GM19239 (cell line): ENCODE measurements at places on chromosomes 5 and 9.

DNA sequence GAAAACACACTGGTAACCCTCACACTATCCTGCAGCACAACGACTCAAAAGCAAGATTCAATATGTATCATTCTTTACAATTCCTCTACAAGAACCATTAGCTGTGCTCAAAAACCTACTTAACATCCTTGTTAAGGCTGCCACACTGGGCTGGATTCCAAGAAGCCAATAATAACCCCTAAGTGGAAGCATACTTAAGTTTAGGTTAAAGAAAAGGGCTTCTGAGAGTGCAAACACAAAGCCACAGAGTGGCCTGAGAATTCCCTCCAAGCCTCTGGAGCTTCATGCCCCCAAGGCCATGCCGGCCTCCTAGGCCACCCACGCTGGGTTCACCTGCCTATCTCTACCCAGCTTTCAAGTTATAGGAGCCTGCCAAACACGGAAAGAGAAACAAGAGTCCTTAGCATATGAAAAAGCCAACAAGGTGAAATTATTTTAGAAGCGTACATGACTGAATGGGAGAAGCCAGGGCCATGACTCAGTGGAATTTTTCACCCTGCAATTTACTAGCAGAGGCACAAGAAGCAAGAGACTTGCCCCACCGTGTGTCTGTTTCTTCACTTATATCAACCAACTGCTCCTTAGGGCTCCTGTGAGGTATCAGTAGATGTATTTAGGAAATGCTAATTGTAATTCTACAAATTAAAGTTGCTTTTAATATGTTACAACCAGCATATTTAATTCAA is 293.0 kb downstream of the SPOCK1 start:
- no peak for DNase-seq

DNA sequence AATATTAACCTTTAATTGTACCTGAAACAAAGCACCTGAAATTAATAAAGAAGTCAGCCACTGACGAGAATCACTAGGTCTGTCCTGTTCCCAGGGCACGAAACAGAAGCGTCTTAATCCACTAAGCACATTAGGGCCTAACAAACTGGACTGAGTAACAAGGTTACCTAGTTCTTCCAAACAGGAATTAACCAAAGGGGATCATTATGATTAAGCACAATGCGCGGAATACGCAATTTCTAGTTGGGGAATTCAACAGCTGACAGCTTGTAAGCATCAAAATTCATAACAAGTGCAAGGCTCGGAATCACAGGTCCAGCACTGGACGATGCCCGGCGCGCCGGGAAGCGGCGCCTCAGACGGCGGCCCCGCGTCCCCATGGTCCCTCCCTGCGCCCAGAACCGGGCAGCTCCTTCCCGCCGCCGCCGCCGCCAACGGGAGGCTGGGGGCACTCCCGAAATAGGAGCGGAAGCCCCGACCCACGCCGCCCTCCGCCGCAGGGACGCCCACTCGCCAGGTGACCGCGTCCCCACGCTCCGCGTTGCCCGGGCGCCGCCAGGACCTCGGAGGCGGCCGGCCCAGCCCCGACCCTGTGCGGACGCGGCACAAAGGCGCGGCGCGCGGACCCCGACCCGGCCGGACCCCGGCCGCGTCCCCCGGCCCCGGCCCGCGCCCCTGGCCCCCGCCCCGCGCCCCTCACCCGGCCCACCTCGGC is 898 bp downstream of the CAMSAP1 start:
- DNase-seq: no peak

- DNase-seq: no peak
Observed at GRCh38 chr5:7391215-7391614, 4.7 kb upstream of the ADCY2 start.

GRCh38 chr9:116644091-116644688 is 42.9 kb upstream of the TRIM32 start:
- DNase-seq: no peak

DNA sequence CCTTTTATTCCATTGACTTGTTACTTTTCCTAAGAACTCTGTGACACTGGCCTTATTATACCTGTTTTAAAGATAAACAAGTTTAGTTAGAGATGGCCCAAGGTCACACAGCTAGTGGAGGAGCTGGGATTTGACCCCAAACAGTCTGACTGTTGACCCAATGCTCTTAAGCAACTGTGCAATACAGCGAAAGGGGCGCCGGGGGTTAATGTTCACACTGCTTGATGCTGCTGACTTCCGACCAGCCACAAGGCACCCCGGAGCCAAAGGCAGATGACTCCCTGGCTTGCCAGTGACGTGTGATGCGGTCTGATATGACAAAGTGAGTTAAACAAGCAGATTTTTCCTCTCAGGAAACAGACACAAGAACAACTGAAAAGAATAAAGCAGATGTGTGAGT is 23.9 kb downstream of the PIK3R1 start:
- DNase-seq: peak; percentile 31

DNA sequence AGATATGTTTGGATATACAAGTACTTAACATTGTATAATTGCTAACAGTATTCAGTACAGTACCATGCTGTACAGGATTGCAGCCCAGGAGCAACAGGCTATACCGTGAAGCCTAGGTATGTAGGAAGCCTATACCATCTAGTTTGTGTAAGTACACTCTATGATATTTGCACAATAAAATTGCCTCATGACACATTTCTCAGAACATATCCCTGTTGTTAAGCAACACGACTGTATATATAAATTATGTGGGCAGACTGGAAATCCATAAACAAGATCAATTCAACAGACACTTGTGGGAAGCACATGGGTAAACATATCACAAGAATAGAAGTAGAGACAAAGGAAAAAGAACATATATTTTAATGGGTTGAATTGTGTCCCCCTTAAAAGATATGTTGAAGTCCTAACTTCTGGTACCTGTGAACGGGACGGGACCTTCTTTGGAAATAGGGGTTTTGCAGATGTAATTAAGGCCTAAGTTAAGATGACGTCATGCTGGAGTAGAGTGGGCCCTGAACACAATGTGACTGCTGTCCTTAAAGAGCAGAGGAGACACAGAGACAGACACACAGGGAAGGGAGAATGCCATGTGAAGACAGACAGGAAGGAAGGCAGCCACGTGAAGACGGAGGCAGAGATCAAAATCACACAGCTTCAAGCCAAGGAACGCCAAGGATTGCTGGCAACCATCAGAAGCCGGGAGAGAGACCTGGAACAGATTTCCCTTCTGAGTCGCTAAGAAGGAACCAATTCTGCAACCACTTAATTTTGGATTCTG is 76.3 kb downstream of the SCAI start:
- DNase-seq: no peak

- no peak for DNase-seq
Observed at GRCh38 chr9:115117999-115118878, at the start of gene TNC. Gene TNC (minus strand): TSS chr9:115118157. CDS start chr9:115091018, 27,139 bp downstream.

DNA sequence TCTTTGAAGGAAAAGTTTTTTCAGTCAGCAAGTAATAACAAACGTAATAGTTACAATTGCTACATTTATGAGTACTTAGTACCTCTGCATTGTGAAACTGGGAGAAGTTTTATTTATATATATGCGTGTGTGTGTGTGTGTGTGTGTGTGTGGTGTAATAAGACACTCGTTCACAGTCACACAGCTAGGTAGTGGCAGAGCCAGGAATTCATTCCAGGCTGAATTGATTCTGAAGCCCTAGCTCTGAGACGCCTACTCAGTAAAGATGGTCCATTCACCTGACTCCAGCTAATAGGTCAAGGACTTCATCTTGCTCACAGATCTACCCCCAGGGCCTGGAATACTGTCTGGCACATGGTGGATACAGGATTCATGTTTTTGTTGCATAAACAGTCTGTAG is 13.6 kb upstream of the CAST start:
- DNase-seq: no peak

DNA sequence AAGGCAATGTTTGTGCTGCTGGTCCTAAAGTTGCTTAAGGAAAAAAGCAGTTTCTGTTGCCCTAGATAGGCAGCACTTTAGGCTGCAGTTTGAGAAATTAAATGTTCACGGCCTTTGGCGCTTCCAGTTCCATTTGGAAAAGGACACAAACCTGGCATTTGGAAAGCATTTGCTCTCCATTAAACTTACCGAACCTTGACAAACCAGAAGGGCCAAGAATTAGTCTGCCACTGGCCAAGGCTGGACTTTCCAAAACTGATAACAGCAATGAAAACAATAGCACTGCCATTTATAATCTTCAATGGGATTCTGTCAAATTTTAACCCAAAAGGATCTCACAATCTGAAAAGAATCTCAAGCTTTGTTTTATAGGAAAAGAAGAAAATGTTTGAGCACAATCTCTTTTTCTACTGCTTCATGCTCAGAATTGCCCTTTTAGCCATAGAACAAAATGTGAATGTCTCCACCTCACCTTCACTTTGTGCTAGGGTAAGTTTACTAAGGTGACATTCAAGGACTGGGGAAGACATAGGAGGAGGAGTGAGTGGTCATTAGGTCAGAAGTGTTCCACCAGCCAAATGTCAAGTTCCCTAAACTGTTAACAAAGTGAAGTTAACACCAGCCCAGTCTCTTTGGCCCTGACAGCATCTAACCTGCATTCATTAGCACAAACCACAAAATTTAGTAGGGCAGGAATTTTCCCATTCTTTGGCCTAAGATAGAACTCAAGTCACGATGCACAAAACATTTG is 583.4 kb upstream of the DMAC1 start:
- no peak for DNase-seq

DNA sequence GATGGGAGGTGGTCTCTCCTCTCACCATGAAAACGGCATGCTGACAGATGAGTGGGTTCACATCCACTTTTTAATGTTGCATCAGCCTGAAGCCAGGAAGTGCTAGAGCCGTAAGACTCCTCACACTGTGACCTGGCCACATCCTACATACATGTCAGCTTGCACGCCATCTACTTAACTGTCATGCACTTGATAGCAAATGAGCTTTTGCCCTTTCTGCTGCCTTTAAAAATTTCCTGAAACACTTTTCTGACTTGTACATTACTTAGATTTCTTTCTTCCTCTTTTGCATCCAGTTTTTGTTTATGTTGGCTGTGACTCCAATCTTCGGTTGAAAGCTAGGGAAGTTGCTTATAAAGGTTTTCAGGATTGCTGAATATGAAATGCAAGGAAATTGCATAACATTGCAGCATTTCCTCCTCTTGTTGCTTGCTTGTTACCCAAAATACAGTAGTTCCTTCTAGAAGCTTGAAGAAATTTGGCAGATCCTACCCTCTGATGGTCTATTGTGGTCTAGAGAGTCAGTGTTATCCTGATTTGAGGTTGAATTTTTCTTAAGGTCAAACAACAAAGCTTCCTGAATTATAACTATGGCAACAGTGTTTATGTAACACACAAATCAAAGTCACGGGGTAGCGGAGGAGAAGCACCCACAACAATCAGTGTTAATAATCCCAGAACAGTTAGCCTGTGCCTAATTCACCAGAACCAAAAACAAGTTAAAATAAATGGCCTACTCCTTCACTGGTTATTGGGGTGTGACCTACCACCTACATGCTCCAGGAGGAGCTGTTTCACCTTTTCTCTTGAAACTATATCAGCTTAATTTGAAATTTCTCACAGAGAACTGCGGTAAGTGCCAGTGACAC is 232.5 kb downstream of the ARHGAP26 start:
- DNase-seq: peak; percentile 45

- DNase-seq: no peak
Observed at GRCh38 chr5:38347896-38348295, 89.5 kb downstream of the EGFLAM start.
